ENCODE measurements at places on chromosomes 12 and 14.

DNA sequence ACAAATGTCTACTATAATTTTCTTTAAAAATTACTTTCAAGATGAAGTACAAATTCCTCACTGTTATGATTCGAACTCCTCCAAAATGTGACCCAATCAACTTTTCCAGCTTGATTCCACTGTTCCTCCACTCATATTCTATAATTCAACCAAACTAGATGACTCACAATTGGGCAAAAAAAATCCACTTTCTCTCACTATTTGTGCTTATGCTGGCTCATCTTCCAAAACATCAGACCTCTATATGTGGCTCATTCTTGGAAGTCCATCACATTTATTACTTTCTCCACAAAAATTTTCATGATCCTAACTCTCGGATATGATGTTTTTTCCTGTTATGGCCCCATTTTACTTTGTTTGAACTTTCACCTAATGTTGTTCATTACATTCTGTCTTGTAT lies 26.9 kb upstream of the RXYLT1 start:
- DNase-seq = no peak

- DNase-seq = no peak
Measured at GRCh38 chr12:96152164-96152563, 42.0 kb upstream of the ELK3 start.

DNA sequence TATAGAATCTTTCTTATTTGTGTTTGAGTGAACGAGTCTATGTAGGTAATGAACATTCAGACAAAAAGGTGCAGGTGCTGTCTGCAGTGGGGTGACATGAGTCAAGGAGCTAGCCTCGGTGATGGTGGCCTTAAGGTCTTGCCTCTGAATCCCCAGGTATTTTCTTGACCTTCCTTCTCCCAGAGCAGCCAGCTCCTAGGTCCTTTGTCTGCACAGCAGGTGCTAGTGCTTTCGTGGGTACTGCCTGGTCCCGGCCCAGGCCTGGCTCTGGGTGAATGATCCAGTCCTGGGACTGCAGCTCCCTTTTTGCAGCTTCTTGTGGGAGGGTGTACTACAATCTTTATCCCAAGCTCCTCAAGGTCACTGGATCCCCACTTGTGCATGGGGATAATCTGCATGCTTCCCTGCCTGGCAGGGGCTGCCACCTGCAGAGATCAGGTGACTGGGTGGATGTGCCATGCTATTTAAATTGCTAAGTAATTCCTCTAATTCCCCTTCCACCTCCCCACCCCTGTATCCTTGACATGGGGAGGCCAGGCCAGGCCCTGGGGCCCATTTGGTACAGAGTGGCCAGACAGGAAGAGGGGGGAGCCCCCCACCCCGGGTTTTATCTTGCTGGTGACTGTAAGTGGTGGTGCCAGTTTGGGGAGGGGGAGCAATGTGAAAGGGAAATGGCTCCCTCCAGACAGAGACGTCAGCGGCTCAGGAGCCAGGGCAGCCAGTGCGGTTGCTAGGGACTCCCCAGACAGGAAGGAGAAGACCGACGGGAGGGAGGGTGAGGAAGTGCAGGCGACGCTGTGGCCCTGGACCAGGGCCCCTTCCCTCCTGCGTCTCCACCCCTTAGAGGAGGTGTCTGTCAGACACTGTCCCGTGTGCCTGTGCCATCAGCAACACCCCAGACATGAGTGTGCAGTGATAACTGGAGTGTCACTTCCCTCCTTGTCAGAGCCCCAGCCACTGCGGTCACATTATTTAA lies 6.7 kb downstream of the VASH1 start:
- DNase-seq = no peak

DNA sequence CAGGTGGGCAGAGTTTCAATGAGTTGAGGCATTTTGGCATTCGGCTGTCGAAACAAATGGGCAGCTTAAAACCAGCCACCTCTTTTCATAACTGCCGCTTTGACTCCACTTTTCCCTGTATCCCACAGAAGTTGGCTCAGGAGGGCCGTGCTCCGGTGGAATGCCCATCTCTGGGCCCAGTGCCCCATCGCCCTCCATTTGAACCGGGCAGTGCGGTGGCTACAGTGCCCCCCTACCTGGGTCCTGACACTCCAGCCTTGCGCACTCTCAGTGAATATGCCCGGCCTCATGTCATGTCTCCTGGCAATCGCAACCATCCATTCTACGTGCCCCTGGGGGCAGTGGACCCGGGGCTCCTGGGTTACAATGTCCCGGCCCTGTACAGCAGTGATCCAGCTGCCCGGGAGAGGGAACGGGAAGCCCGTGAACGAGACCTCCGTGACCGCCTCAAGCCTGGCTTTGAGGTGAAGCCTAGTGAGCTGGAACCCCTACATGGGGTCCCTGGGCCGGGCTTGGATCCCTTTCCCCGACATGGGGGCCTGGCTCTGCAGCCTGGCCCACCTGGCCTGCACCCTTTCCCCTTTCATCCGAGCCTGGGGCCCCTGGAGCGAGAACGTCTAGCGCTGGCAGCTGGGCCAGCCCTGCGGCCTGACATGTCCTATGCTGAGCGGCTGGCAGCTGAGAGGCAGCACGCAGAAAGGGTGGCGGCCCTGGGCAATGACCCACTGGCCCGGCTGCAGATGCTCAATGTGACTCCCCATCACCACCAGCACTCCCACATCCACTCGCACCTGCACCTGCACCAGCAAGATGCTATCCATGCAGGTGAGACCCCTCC lies 5.0 kb upstream of the RNU7-1 start:
- DNase-seq = no peak

- no peak for DNase-seq
Measured at GRCh38 chr14:89379891-89380820, 36.9 kb downstream of the FOXN3 start.

- no peak for DNase-seq
Measured at GRCh38 chr12:107992870-107993451, 136.1 kb upstream of the WSCD2 start.

Data from NCI-H2081 treated with DMSO at 0.1 percent for 48 hours (cell line).